Right kidney (tissue), 9 donors: ENCODE measurements at places on chromosomes 5 and 9.
A peak's percentile ranks its signal among the peaks of the same experiment; 100 is the strongest.

DNA sequence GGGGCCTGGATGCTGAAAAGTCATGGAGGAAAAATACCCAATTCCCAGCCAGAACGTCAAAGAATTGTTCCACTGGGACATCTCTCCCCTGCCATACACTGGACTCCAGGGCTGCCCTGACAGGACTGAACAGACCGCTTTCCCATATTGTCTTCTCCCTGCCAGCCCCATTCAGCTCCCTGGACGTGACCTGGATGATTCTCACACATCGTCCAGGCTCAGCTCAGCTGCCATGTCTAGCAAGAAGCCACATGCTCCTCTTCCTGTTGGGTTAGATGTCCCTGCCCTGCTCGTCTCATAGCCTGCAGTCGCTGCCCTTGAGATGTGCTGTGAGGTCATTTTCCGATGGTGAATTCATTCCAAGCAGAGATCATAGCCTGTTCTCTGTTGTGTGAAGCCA lies 37.4 kb downstream of the FOXI1 start:
- DNase-seq: no peak

- no peak for DNase-seq
Measured at GRCh38 chr5:13783726-13784125, 160.8 kb downstream of the DNAH5 start.

DNA sequence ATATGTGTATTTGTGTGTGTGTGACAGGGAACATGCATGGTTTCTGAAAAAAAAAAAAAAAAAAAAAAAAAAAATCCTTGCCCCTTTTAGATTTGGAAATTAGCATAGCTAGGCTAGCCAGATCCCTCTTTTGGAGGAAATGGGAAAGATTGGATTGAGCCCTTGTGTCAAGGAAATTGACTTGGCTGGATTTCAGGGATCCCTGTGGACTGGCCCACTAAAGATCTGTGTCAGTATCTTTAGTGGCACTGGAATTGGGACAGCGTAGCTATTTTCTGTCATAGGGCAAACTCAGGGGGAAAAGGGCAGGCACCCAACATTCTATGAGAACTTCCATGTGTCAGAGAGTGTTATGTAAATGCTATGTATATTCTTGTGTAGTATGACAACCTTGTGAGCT lies 35.4 kb downstream of the SH3GL2 start:
- DNase-seq: no peak

GRCh38 chr5:16944816-16945562 lies 8.9 kb upstream of the MYO10 start:
- no peak for DNase-seq

DNA sequence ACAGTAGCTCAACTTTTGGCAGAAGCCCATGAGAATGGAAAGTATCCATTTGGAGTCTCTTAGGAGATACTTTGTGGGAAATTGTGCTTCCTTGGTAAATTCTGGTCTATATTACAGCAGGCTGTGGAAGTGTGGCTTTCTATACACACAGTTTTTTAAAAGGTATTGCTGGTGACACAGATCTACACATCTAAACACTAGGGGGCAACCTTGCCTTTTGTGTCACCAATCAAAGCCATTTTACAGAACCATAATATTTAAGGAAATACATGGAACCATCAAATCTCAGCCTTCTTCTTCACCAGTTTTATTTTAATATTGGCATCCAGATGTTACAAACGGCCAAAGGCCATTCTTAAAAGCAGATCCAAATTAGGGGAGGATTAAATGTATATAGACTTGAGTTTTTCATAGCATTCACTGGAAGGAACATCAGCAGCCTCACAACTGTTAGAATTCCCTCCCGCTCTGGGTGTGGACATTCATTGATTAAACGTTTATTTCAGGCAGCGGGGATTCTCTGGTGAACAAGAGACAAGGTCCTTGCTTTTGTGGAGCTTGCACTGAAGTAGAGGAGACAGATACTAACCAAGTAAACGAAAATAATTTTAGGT lies 132.4 kb upstream of the EPB41L4A start:
- peak; percentile 25 for DNase-seq

DNA sequence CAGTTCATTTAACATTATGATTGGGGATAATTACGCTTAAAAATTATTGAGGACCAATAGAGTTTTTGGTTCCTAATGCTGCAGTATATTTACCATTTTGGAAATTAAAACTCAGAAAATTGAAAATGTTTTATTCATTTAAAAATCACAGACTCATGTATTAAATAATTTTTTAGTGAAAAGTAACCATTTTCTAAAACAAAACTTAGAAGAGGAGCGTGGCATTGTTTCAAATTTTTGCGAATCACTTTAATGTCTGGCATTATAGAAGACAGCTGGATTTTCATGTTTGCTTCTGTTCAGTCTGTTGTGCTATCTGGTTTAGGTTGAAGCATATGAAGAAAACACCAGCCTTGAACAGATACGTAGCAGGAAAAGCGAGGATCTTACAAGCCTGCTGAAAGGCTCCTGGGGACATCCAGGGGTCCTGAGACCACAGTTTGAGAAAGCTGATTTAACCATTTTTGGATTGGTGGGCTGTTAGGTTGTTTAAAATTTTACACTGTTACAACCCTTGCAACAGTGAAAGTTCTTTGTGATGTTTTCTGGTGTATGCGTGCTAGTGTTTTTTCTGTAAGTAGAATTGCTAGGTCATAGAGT lies 1.6 kb downstream of the ZFYVE16 start:
- DNase-seq: peak; percentile 36

DNA sequence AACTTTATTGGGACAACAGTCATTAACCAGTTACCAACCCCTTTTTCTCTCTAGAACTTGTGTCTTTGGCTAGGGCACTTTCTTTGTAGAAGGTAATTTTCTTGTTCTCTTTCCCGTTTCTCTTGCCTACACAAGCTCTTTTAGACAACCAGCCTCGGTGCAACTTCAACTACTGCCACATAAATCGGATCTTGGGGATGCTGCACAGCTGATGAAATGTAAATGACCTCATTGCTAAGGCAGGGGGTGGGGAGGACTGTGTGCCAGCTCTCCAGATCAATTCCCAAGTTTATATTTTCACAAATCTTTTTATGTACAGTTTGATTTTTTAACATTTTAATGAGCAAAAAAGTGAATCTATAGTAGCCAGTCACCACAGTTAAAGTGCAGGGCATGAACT lies 157.6 kb downstream of the DENND1A start:
- DNase-seq: no peak

- no peak for DNase-seq
Measured at GRCh38 chr9:74576176-74576575, 79.0 kb downstream of the RORB start.

GRCh38 chr9:137128862-137129455 lies 10.0 kb upstream of the GRIN1 start:
- DNase-seq: no peak

- DNase-seq: no peak
Measured at GRCh38 chr5:20347334-20347733, 359.3 kb upstream of the CDH18 start.

- no peak for DNase-seq
Measured at GRCh38 chr9:3074247-3074646, 230.4 kb upstream of the PUM3 start.

DNA sequence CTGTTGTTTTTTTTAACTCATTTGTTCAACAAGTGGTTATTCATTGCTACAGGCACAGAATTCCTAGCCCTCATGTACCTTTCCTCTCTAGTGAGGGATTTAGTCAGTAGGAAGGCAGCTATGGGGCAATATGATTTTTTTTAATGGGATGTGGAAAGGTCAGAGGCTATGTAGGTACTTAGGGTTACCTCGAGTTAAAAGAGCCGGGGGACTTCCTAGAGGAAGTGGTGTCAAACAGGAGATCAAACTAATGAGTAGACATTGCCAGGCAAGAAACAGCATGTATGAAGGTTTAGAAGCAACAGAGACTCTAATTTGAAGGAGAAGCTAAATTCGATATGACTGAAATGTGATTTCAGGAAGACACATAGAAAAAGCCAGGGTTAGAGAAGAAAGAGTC lies 50.7 kb downstream of the ITGA2 start:
- no peak for DNase-seq

DNA sequence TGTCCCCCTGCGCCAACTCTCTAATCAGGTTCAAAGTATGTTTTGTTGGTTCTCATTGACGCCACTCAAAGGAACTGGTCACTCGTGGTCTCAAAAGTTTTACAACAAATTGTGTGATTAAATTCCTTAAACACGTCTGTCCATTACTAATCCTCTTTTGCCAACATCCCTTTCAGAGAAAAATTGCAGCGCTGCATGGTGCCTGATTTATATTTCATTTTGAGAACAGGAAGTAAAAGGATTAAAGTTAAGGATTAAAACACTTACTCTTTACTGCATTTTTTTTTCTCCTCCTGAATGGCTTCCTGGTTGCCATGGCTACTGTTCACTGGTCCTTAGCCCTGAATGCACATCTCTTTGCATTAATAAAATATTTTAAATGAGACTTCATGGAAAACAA lies 383.5 kb downstream of the GLIS3 start:
- no peak for DNase-seq

DNA sequence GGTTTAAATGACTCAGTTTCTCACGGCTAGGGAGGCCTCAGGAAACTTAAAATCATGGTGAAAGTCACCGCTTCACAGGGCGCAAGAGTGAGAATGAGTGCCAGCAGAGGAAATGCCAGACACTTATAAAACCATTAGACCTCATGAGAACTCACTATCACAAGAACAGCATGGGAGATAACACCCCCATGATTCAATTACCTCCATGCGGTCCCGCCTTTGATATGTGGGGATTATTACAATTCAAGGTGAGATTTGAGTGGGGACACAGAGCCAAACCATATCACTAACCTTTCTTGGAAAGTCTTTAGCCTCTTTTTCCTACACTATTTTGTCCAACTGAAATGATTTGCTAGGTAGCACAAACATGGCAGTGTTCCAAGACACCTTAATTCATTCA lies 533.9 kb upstream of the NUDT12 start:
- DNase-seq: no peak
